ENCODE measurements at places on chromosomes 11 and 22. TPM values are rescaled to one million over a fixed set of nuclear protein-coding genes. Genes with fewer than 3 reads are reported as not detected.

Gene TUBA8
- 1.3 TPM for total RNA-seq

Gene OSBP2
- total RNA-seq = 4.7 TPM

Gene CCT8L2
- total RNA-seq = not detected

GRCh38 chr11:93525601-93526345 is 17.4 kb downstream of the SMCO4 start:
- no peak for DNase-seq

DNA sequence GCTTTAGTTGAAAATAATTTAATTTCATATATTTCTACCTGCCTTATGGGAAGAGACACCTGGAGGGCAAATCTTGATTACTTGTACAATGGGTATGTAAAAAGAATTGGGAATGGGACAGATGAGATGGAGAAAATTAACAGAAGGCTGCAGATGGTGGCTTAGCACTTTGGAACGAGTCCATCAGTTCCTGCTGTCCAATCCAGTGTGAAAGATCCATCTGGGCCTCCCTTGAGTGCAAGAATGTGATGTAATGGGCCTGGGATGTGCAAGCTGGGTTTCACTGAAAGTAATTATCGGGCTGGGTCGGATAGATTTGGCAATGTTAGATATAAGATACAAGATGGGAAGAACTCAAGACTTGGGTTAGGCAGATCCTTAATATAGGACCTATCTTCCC is 42.0 kb downstream of the CECR2 start:
- no peak for DNase-seq

DNA sequence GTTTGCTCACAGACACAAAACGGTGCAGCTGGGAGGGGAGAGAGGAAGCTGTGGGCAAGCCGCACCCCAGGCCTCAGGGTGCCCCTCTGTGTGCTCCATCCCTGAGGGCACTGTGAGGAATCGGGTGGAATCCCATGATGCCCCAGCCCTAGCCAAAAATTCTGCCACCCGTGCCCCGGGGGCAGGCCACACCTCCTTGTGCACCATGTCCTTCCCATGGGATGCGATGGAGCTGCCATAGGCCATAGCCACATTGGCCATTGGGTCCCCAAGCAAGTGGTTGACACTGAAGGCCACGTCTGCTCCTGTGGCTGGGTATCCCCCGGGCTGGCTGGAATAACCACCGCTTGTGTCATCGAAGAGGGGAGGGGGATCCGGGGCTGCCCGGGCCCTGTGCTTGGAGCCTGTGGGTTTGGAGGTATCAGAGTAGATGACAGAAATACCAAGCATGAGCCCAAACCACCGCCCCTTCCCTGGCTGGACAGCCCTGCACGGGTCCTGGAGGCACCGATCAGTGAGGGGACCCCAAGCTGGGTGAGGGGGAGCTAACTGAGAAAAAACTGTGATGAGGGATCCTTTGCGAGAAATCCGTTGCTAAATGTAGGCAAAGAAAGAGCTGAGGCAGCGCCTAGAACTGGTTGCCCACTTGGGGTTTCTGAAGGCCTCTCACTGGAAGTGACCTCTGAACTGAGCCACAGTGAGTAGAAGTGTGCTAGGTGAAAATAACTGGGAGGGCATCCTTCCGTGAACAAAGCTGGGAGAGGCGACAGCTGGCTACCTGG is 863 bp downstream of the YIF1A start:
- DNase-seq = no peak

DNA sequence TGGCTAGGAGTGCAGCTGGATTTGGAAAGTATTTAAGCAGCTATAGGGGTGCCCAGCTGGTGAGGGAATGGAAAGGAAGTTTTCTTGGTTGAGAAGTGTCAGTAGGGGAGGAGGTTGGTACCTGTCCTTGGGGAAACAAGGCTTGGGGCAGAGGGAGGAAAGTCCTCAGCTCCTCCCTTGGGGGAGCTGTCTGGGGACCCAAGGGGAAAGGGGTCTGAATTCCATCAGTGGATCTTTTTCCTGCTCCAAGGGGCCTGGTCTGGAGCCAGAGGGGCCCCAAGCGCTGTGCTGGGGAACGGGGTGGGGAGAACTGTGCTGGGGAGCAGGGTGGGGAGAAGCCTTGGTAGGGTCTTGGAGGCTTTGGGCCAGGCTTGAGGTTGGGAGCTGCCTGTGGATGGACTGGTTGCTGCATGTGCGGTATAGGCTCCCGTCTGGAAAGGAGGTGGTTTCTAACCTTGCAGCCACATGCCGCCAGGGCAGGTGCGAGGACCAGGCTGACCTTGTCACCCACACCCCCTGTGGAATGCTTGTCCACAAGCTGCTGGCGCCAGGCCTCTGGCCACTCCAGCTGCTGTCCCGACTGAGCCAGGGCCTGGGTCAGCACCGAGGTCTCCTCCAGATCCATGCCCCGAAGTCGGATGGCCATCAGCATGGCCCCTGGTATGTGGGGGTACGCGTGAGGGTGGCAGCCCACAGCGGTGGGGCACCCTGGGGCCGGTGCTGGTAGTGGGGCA is 963 bp downstream of the TYMP start:
- DNase-seq = no peak

DNA sequence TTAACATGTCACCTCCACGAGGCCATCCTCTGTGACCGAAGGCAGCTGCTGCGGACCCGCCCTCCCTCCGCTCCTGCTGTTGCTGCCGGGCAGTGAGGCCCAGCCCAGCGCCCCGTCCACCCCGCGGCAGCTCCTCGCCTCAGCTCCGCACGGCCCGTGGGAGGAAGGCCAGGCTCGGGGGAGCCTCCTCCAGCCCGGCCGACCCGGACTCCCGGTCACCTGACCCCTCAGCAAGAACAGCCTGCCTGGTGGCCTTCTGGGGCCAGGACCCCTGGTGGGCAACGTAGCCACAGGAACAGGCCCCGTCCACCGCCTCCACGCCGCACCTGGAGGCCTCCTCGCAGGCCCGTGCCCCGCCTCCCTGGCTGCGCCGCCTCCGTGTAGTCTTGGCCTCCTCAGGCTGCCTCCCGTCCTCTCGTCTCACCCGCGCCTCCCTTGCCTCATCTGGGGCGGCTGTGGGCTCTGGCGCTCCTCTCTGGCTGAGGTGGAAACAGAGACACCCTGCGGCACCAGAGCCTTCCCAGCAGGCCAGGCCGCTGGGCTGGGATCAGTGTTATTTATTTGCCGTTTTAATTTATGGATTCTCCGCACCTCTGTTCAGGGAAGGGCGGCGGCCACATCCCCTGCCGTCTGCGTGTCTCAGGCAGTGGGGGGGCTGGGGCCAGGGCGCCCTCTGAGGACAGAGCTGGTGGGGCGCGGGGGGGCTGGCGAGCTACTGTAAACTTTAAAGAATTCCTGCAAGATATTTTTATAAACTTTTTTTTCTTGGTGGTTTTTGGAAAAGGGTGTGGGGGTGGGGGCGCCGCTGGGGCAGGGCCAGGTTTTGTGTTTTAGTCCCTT is 25.4 kb downstream of the MOB2 start:
- DNase-seq = no peak

DNA sequence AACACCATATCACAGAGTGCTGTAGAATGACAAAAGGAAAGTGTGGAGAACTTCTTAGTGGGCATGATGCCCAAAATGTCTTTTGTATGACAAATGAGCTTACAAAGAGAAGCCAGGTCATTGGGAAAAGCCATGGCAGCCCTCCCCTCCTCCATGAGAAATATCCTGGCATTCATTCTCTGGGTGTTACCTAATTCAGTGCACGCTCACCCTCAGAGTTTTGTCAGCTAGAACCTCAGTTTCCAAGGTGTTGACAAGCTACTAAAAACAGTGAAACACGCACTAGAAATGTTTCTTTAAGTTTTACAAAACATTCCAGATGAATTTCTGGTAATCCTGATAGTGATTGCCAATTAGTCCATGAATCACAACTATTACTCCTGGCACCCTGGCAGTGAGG is 105.4 kb upstream of the FSHB start:
- DNase-seq = no peak

- no peak for DNase-seq
Observed at GRCh38 chr11:118715837-118716260, 36.4 kb upstream of the TREH start.

All from Panc1 (cell line).